ENCODE measurements at places on chromosomes 4 and X.
A peak's percentile ranks its signal among the peaks of the same experiment; 100 is the strongest.

DNA sequence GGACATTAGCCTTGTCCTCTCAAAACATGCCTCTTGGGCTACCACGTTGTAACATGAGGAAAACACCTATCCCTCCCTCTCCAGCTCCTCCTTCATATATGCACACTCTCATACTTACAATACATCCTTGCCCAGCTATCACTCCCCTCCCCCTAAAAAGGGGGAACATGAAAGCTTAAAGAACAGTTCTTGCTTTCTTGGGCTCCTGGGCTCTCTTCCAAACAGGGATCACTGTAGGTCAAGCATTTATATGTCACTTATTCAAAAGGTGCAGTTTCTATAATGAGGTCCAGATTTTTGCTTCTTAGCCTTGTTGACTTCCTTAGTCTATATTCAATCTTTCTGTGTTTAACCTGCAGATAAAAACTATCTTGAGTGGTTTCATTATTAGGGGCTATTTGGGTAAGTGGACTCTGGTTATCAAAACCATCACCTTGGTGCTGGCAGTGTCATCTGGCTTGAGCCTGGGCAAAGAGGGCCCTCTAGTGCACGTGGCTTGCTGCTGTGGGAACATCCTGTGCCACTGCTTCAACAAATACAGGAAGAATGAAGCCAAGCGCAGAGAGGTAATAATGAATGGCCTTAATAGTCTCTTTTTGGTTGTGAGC lies 119.4 kb downstream of the AKAP4 start:
- DNase-seq = no peak

- no peak for DNase-seq
Observed at GRCh38 chrX:117120700-117121099, 657.9 kb upstream of the CT83 start.

DNA sequence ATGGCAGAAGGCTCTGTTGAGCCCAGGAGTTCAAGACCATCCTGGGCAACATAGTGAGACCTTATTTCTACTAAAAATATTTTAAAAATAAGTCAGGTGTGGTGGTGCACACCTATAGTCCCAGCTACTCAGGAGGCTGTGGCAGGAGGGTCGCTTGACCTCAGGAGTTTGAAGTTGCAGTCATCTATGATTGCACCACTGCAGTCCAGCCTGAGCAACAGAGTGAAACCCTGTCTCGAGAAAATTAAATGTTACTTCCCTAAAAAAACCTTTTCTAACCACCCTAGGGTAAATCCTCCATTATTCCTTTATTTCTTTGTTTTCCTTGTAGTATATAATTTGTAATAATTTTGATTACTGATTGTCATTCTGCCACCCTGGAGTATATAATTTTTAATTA lies 7.9 kb downstream of the FAM200B start:
- DNase-seq = no peak

GRCh38 chrX:138756234-138756633 lies 44.7 kb upstream of the FGF13 start:
- DNase-seq = no peak

DNA sequence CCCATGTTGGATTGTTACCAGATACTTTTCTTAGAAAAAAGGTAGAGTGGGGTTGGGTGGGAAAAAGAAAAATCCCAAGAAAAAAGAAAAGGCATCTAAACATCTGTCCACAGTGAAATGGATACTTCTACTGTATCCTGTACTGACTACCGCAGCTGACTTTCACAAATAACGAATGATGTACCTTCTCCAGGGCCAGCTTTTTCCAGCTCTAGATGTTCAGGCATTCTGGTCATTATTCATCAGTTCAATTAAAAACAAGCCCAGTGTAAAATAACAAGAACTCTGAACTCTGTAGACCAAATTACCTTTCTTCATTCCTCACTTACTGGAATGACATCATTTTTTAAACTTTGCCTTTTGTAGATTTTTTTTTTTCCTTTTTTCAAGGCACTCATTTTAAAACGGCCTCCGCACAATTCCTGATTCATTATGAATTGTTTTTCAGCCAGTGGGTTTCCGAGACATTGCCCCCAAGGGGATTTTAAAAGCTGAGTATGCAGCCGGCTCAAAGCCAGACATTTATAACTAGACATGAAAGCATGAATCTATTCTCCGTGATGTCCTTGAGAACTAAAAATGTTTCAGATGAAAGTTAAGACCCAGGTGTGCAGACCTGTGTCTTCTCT lies 113.5 kb downstream of the PRKX start:
- no peak for DNase-seq

DNA sequence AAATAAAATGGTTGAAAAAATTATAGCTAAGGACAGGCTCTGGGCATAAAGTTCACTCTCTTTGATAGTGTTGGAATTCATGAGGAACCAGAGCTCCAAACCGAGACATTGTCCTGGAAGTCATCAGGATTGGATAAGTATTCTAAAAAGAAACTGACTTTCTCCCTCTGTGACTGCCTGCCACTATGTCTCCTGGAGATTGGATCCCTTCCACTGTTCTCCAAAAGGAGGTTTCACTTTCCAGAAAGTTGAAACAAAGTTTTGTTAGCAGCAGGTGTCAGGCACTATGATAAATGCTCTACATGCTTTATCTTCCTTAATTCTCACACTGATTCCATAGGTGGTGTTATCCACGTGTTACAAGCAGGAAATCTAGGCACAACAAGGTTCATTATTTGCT lies 16.8 kb downstream of the BANK1 start:
- no peak for DNase-seq

DNA sequence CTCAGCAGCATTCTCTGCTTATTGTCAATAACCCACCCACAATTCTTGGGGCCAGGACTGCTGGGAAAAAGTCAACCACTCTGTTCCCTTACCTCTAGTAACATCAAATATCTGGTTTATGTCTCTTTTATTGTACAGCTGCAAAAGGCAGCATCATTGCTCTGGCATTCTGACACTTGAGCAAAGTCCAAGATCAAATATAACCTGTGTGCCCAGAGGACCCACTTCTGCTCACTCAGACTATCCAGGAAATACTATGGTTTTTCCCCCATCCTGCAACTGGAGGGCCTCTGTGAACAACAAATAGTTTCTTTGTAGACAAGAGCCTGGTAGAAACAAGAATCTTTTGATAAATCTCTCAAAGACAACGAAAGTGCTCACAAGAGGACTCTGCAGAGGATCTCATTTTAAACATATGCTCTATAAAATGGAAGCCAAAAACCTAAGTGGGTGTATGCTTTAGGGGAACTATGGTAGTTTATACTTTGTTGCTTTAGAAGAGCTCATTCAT lies 154.7 kb downstream of the RAB28 start:
- DNase-seq = no peak

DNA sequence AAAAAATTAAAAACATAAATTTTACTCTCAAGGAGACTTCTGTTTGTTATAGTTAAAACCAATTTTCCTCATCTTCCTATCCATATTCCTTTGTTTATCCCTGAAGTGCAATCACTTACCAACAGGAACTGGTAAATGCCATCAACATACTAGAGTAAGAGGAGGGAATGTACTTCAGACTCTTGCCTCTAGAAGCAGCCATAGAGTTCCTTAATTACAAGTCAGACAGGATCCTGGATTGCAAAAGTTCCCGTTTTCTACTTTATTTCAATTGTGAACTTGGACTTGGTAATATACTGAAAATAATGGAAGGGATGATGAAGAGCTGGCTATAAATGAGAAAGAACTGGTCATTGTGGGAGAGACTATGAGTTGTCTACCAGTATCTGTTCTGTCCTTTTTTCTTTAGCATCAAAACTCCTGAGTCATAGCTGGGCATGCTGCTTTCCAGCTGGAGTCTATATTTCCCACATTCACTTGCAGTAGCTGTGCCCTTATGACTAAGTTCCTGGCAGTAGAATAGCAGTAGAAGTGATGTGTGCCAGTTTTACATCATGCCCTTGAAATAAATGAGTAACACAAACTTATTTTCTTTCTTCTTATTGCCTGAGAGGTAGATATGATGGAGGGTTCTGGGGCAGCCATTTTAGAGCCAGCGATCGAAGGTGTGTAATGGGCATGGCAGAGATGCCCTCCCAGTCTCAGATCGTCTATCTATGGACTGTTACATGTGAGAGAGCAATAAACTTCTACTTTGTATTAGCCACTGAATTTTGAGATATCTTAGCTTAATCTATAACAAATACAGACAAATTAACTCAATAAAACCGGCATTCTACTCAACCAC lies 26.8 kb upstream of the SPARCL1 start:
- DNase-seq = peak; percentile 26

DNA sequence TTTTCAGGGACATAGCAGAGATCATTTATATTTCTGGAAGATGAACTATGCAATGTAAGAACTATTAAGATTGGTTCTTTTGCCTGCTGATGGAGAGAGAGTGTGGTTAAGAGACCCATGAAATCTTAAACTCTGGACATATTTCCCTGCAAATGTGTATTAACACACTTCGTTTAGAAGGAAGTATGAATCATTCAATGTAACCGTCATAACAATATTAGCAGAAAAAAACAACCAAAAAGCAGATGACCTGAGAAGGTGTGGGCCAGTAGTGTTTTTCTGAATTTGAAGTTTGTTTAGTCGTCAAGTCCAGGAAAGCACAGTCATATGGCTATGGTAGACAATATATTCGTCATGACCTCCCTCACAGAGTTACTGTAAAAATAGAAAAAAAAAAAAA lies 2.5 kb upstream of the TMPRSS11D start:
- no peak for DNase-seq

DNA sequence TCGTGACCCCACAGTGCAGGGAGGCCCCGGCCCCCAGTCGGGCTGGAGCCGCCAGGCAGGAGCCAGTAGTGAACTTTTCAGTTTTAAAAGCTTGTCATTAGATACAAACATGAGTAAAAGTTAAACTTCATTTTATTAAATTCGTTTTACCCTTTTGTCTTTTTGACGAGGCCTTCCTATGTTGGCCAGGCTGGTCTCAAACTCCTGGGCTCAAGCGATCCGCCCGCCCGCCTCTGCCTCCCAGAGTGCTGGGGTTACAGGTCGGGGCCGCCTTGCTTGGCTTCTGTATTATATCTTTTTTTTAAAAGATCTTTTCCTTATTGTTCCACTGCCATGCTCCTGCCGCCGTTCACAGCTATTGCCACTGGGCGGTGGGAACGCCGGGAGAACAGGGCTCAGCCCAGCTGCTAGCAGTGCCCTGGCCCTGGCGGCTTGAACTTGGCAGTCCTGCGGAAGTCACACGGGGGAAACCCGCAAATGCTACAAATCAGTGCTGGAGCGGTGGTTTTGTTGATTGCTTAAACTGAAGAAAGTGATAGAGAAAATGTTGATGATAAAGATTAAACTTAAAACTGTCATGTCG lies 968 bp upstream of the NELFA start:
- DNase-seq = no peak

GRCh38 chr4:48633657-48634056 lies 143.6 kb downstream of the ZAR1 start:
- no peak for DNase-seq

DNA sequence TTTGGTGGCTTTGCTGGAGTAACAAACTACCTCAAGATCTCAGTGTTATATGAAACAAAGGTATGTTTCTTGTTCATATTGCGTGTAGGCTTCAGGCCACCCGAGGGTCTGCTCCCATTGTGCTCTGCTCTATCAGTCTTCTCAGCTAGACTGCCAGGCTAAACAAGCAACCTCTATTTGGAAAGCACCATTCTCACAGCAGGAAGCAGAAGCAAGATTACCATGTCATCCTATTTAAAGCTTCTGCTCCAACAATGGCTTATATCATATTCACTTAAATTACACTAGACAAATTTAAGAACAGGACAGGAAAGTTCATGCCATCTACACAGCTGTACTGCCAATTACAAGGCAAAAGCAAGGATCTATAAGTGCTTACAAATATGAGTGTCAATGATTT lies 385.8 kb downstream of the PPARGC1A start:
- no peak for DNase-seq

DNA sequence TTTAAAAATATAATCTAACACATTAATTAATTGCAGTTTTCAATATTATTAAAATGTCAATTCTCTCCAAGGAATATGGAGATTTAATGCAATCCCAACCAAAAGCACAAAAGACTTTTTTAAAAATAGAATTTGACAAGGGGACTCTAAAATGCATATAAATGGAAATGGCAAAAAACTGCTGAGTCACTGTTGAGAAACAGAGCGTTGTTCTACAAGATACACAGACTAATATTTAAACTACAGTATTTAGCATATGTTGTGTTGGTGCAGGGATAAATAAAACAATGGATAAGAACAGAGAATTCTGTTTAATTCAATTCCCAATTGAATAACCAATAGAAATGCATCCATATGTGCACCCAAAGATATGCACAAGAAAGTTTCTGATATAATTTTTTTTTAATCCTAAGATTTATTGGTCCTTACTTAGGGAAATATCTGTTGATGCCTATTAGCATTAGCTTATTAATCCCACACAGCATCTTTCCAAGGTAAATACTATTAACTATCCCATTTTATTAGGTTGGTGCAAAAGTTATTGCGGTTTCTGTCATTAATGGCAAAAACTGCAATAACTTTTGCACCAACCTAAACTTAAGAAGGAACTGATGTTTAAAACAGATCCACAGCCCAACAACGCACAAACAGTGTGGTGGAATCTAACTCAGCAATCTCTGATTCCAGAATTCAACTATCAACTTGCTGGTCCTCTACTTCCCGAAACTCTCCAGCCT lies 86.8 kb upstream of the VEGFC start:
- no peak for DNase-seq

DNA sequence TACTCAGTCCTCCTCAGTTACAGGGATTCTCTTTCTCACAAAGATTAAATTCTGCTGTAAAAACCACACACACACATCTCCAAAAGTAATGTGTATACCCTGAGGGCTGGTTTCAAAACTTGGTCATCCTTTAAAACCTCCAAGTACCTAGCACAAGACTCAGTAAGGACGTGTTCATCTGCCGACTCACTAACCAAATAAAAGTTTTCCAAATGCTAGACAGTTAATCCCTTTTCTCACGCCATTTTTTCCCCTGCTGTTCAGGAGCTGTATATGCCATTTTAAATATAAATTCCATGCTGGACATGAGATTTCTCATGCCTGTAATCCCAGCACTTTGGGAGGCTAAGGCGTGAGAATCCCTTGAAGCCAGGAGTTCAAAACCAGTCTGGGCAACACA lies 3.9 kb upstream of the SAT1 start:
- no peak for DNase-seq

- DNase-seq = no peak
Observed at GRCh38 chrX:43345166-43345565, 310.9 kb upstream of the MAOA start.

DNA sequence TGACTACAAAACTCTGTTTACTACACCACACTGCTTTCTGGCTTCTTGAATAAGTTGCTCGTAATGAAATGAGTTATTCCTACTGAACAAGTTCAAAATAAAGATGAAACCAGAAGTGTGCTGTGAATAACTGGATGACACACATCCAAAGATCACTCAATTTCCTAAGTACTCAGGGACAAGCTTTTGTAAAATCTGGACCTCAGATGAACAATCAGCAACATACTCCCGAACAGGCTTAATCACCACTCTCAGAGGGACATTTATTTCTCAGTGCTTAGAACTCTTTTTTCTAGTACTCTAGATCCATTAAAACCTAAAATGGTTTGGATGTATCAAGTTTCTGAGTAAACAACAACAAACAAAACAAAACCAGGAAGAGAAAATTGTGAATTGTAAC lies 61.5 kb upstream of the EXOC1L start:
- DNase-seq = no peak

GRCh38 chrX:367866-368265 lies 18.8 kb downstream of the PPP2R3B start:
- no peak for DNase-seq

- DNase-seq = no peak
Observed at GRCh38 chr4:140213749-140214148, 59.8 kb upstream of the MAML3 start.
